ENCODE measurements at places on chromosomes 6 and 20.

- DNase-seq, result no peak
These were observed 26.1 kb upstream of the TBC1D7 start for GRCh38 chr6:13354331-13355042.

- DNase-seq, result no peak
These were observed 19.7 kb downstream of the NPEPL1 start for GRCh38 chr20:58712151-58712791.

- DNase-seq, result no peak
These were observed 19.5 kb downstream of the STXBP5 start for GRCh38 chr6:147223736-147224135.

DNA sequence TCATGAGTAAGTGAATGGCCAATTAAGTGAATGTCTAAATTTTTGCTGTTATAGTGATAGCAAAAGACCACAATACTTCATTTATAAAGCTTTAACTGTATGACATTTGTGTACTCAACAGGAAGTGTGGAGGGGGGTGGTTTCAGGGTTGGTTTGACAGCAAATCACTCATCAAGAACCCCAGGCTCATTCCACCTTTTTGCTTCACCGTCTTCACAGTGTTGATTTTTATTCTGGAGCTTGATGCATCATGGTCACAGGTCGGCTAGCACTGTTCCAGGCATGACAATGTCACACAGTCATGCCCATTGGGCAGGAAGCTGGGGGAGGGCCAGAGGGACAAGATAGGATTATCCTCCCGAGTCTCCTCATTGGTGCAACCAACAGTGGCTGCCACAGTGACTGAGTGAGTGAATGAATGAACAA is 75.0 kb downstream of the MDGA1 start:
- no peak for DNase-seq

- DNase-seq, result no peak
These were observed 45.9 kb downstream of the RIPOR3 start for GRCh38 chr20:50645253-50646068.

DNA sequence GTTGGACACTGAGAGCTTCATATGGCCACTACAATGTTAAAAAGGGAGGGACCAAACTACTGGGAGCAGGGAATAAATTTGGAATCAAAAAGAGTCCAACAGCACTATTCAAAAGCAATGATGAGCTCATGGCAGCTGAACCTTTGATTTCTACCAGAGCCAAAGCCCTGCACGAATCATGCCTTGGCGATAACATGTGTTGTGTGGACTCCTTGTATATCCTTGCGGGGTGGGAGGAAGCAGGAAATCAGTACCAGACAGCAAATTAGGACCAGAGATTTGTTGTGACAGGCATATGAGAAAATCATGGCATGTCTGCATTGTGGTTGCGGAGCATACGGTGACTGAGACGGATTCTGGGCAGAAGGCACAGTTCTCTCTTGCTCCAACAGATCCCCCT is 85.6 kb upstream of the EMILIN3 start:
- no peak for DNase-seq

DNA sequence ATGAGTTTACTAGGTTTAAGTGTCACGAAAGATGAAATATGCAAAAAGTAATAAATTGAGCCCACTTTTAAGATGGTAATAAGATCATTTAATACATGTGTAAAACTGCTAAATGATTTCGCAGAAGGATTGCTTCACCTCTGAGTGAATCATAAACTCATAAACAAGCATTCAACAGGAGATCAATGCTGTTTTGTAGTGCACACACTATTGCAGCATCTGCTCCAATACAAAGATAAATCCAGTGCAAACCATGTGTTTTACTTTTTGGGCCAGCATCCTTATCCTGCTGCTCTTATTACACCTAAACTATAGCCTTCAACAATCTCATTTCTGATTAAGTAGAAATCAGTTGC is 400.1 kb downstream of the NKAIN2 start:
- DNase-seq, result no peak

DNA sequence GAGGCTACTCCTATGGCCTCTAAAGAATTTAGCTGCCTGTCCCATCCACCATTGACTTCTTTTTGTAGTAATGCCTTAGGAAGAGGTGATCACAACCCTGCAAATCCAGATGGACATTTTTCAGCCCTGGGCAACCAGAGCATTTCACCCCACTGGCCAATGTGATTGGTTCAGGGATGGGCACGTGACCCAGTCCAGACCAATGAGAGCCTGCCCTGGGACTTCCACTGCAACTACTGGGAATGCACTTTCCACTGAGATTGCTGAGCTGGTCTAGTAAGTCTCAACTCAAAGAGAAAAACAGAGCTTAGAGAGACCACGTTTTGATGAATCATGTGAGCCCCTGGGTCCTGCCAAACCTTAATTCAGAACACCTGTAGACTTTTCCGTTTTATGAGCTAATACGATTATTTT is 8.9 kb upstream of the UBE2V1 start:
- no peak for DNase-seq

- no peak for DNase-seq
These were observed 51.7 kb upstream of the TFAP2D start for GRCh38 chr6:50661636-50662035.

DNA sequence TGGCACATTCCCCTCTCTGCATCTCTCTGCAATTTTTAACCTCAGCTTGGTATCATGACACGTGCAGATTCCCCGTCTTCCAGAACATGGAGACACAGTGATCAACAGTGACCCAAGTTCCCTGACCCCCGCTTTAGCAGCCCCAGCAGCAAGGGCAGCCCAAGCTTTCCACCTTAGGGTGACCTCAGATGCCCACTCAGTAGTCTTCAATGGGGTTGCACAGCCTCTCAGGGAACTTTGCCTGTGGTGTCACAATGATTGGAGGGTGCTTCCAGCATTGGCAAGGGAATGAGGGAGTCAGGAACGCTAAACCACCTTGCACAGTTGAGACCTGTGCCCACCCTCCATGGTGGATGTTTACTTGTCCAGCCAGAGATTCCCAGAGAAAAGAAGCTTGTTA is 287.1 kb upstream of the CDH4 start:
- DNase-seq, result no peak

GRCh38 chr6:75689576-75689975 is 59.5 kb upstream of the MYO6 start:
- no peak for DNase-seq

- DNase-seq, result peak; percentile 54
These were observed 93.3 kb downstream of the CDH22 start for GRCh38 chr20:46214824-46215488.

- no peak for DNase-seq
These were observed 10.1 kb downstream of the MYLK4 start for GRCh38 chr6:2740581-2740980.

GRCh38 chr6:62889240-62889639 is 322.0 kb upstream of the FKBP1C start:
- DNase-seq, result no peak

DNA sequence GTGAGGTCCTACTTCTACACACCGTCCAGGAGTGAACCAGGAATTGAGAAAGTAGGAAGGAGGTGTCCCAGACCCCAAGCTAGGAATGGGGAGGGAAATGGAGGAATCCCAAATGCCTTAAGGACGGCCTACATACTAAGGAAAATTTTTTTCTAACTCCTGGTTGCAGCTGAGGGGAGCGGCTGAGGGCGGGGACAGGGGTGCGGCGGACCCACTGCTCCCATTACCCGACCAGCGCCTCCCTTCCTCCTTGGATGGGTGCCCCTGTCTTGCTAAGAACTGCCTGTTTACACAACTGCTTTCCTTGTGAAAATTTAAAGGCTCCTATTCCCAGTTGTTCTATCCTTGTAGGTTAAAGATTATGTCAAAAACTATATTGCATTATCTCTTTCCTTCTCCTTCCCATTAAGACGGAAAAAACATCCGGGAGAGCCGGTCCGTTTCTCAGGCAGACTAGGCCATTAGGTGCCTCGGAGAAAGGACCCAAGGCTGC is 699 bp upstream of the HSPA1B start:
- DNase-seq, result peak; percentile 60

DNA sequence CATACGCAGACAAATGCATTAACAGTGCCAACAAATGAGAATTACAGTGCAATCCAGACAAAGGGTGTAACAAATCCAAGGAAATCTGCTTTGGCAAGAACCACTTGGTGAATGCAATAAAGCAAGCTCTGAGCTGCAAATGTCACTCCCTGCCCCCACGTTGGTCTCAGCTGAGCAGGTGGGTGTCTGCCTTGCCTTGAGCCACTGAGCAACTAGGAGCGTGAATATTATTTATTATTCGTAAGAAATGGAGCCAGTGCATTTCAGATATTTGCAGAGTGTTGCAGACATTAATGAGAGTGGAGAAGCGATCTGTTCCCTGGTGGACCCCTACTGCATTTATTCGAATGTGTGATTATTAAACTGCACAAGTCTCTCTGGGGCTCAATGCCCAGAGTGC is 36.6 kb upstream of the F13A1 start:
- no peak for DNase-seq

DNA sequence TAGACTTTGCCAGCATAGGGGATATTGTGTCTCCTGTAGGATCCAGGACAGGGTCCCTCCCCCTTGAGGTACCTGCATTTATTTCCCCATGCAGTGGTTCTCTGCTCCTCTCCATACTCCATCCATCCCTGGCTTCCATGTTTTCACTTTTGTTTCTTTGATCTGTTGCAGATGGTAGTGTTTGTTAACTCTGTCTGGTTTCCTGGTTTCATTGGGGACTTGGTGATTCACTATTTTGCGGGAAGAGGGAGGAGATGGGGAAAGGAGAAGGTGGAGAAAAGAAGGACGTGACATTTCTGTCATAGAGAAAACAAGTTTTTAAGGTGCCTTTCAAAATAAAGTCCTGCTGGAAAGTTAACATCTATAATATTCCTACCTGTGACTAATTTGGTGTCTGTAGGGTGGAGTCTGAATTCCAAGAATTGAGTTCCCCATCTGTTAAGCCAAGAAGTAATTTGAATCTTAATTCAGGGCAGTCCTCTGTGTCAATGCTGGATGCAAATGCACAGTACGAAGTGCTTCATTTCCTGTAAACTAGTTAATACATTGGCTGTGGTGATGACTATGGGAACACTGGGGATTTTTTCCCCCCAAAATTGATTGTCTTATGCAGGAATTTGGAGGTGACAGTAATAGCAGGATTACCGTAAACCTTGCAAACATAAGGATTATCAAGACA is 6.9 kb upstream of the RNF144B start:
- DNase-seq, result no peak

- DNase-seq, result no peak
These were observed 167.1 kb upstream of the SCGN start for GRCh38 chr6:25484900-25485299.

DNA sequence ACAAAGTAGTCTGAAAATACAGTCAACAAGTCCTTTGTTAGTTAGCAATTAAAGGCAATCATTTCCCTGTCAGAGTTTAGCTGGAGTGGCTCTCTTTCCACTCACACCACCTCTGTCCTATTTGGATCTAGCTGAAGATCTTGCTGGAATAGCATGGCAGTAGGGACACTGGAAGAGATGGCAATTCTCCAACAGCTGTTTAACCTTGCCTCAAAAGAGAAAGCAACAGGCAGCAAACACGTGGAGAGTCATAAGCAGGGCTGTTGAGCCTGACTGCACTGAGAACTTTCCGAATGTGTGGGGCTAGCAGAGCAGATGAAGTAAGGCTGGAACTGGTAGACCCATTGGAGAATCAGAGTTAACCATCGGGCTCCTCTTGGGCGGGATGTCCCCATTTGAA is 38.0 kb upstream of the PRSS35 start:
- DNase-seq, result peak; percentile 89

- DNase-seq, result no peak
These were observed 39.3 kb downstream of the GTF2H5 start for GRCh38 chr6:158207422-158207788.

GRCh38 chr6:133891927-133892812 is 3.3 kb downstream of the TCF21 start:
- DNase-seq, result no peak

GRCh38 chr20:51327251-51327841 is 215.2 kb downstream of the NFATC2 start:
- no peak for DNase-seq

DNA sequence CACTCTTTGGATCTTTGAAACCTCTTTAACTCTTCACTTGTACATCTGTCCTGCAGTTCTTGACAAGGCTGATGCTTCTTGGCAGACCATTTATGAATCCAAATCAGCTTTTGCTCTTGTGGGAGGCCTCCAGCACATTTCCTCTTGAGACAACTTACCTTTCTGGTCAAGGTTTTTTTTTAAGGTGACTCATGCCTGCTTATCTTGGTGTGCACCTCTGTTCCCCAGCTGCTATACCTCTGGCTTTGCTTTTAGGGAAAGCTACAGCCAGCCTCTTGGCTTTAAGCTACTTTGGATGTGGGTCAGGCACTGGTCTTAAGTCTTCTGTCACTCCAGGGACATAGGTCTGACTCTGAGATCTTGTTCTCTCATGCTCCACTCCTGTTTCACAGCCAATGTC is 106.5 kb downstream of the PHF3 start:
- no peak for DNase-seq

- DNase-seq, result no peak
These were observed 1.3 kb upstream of the DOK5 start for GRCh38 chr20:54474046-54474445.

- DNase-seq, result no peak
These were observed 259.9 kb downstream of the SMOC2 start for GRCh38 chr6:168700880-168701279.
